ENCODE measurements at places on chromosomes 11 and 22.

GRCh38 chr11:98423933-98424332 is 596.8 kb upstream of the CNTN5 start:
- no peak for DNase-seq

DNA sequence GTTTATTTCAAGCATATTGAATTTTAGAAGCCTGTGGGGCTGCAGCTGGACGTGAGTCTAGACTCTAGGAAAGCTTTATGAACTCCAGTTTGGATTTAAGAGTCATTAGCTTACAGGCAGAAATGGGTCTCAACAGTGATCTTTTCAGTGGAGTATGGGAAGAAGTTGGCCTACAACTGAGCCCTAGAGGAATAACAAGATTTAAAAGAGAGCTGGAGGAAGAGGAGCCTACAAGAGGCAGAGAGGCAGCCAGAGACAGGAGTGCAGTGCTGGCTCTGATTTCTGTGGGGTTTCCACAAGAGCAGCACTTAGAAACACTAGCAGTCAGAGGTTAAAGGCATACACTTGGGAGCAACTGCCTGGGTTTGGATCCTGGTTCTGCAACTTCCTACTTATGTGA is 17.9 kb downstream of the APOL5 start:
- DNase-seq, result no peak

DNA sequence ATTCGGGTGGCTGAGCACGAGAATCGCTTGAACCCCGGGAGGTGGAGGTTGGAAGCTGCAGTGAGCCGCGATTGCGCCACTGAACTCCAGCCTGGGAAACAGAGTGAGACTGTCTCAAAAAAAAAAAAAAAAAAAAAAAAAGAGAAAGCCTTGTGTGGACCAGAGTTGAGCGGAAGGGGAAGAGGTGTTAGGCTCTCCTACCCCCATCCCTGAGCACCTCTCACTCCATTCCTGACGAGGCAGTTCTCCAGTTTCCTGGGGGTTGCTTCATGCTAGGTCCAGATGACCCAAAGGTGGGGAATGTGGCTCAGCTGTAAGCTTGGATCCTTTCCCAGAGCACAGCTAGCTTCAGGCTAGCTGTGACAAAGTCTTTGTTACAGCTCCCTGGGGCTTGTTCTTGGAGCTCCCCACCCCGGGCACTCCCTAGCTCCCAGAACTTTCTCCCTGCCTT is 8.8 kb upstream of the DNAL4 start:
- DNase-seq, result no peak

DNA sequence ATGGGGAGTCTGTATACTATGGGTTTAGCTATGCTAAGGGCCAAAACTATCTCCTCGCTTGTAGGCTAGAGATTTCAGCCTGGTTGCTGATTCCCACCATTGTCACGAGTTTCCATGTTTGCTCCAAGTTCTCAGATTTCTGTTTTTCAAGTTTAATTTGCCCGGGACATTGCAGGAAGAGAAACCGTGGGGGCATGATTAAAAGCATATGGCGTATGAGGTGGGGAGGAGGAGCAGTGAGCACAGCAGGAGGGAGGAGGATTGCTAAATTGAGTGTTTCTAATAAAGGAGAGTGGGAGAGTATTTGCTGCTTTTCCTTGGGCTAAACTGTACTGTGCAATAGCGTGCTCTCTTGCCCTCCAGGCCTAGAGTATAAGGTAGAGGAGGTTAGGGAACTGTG is 558.4 kb downstream of the METTL15 start:
- DNase-seq, result no peak

GRCh38 chr22:46115755-46116490 is 34.4 kb upstream of the PPARA start:
- no peak for DNase-seq

- no peak for DNase-seq
Observed at GRCh38 chr11:18011633-18012032, 1.2 kb downstream of the SERGEF start.

DNA sequence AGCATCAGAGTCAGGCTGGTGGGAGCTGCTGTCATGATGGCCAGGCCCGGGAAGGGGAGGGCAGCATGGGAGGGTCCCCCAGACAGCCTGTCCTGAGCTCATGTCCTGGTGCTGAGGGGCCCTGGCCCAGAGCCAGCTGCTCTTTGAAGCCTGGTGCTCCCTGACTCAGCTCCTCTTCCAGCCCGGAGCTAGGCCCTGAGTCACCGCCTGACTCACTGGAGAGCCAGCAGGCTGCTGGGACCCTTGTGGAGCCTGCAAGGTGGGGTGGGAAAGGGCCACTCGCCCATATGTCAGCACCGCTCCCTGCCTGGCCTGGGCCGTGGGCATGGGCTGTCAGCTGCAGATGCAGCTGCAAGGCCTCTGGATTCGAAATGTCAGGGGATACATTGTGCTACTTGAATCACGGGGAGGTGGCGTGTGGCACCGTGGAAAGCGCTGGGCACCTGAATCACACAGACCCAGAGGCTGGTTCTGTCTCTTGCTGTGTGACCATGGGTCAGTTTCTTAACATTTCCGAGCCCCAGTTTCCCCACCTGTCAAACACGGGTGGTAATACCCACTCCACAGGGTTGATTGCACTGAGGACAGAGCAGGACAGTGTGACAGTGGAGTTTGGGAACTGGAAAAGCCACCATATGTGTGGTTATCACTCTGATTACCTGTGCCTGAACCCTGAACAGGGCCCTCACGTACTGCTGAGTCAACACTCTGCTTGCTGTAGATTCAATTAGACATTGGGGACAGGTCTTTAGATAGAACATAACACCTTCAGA is 4.4 kb downstream of the CACNA1I start:
- no peak for DNase-seq

- no peak for DNase-seq
Observed at GRCh38 chr11:44578279-44578678, 12.8 kb downstream of the CD82 start.

DNA sequence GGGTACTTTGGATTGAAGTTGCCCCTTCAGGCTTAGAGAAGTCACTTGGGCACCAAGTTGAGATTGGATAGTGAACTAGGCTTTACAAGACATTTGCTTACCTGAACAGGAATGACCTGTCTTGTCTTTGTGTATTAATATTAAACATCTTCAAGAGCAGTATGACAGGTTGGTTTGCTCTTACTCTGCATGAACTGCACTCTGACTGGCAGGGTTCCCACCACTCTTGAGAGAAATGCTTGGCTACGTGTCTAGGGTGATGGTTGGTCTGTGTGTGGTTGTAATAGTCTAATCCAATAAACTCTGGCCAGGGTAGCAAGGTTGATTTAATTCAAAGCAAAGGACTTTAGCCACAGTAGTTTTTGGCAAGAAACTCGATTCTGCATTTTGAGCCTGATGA is 20.1 kb upstream of the SPTBN2 start:
- DNase-seq, result no peak

- DNase-seq, result no peak
Observed at GRCh38 chr22:18035751-18036150, 11.4 kb upstream of the MICAL3 start.

DNA sequence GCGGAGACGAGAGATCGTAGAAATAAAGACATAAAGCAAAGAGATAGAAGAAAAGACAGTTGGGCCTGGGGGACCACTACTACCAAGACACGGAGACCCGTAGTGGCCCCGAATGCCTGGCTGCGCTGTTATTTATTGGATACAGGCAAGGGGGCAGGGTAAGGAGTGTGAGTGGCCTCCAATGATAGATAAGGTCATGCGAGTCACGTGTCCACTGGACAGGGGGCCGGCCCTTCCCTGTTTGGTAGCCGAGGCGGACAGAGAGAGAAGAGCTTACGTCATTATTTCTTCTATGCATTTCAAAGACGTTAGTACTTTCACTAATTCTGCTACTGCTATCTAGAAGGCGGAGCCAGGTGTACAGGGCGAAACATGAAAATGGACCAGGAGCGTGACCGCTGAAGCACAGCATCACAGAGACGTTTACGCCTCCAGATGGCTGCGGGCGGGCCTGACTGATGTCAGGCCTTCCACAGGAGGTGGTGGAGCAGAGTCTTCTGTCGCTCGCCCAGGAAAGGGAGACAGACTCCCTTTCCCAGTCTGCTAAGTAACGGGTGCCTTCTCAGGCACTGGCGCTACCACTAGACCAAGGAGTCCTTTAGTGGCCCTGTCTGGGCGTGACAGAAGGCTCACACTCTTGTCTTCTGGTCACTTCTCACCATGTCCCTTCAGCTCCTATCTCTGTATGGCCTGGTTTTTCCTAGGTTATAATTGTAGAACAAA is 24.8 kb downstream of the PPP6R2 start:
- DNase-seq, result no peak

GRCh38 chr11:765025-765801 is 12.1 kb downstream of the GATD1 start:
- no peak for DNase-seq

DNA sequence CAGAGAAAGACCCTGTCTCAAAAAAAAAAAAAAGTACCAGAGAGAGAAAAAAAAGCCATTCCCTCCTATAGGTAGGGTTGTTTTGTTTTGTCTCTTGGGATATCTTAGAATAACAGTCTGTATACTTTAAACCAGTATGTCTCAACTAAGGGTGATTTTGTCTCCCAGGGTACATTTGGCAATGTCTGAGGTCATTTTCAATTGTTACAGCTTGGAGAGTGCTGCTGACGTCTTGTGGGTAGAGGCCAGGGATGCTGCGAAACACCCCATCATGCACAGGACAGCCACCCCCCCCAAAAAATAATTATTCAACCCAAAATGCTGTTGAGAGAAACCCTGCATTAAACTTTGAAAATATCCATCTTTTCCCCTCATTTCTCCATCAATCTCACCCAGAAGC is 56.1 kb upstream of the CRTAM start:
- no peak for DNase-seq

GRCh38 chr11:3122775-3123201 is 42.3 kb downstream of the OSBPL5 start:
- DNase-seq, result no peak

DNA sequence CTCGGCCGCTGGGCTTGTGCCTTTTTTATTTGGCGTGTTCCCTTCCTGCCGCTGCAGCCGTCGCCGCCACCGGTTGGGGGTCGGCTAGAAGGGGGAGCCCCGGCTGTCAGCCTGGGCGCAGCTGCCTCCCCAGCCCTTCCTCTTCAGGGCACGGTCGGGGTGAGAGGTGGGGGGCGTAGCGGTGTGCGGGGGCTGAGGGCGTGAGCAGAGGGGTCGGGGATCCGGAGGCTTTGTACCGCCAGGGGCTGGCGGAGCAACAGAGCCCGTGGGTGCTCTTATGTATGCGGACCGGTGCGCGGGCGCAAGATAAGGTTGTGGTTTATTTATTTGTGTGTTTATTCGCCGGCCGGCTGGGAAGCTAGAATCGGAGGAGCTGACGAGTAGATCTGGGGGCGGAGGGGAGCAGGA is 477 bp downstream of the ZBTB16 start:
- no peak for DNase-seq

DNA sequence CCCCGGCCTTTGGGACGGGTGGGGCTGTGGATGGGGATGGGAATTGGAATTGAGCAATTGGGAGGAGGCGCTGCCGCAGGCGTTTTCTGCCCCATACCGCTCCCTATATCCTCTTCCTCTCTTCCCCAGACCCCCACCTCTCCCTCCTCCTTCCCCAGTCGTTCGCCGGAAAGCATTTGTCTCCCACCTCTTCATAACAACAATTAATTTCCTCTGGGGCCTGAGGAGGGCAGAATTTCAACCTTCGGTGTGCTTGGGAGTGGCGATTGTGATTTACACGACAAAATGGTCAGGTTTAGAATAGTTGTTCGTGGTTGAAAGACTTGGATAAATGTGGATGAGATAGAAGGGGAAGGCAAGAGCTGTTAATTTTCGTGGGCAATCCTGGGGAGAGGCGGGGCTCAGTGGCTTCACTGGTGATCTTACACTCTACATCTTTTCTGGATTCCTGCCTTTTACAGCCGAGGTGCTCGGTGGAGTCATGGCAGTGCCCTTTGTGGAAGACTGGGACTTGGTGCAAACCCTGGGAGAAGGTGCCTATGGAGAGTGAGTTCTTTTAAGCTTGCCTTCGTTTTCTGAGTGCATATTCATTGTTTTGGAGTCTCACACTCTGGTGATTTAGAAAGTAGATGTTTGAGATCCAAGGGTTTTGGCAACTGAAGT is 1.5 kb downstream of the CHEK1 start:
- DNase-seq, result no peak

DNA sequence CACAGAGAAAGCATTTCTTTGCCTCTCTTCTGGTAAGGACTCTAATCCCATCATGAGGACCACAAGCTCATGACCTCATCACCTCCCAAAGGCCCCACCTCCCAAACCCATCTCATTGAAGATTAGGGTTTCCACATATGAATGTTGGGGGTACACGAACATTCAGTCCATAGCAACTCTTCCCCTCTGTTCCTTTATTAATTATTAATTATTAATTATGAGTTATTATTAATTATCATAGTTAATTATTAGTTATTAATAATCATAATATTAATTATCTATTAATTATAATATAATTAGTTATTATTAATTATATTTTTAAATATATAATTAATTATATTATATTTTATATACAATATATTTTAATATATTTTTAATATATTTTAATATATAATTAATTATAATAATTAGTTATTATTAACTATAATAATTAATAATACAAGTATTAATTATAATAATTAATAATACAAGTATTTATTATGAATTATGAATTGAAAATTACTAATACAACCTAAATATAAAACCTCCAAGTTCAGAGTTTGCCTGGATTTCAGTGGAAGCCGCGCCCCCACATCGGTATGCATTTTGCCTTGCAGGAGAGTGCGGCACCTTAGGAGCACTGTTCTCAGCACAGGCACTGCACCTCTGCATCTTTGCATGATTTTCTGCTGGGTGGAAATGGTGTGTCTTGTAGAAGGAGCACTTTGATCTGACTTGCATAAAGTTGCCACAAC is 128.0 kb upstream of the FGF3 start:
- no peak for DNase-seq

DNA sequence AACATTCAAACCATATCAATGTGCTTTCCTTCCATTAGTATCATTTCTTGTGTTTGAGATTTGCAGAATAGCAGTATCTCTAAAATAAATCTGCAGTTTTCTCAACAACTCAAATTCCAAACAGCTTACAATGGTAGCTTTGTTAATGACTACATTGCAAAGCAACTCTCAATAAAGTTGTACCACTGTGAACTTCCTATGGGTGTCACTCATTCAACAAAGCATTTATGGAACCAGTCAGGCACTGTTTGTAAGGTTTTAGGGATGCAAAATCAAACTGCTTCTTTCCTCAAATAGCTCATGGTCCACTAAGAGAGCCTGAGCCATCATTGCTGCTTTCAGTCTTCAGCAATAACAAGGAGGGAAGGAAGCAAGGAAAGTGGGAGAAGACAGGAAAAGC is 91.0 kb downstream of the CCDC83 start:
- DNase-seq, result no peak

- DNase-seq, result no peak
Observed at GRCh38 chr11:2076441-2076840, 62.7 kb downstream of the IGF2 start.

DNA sequence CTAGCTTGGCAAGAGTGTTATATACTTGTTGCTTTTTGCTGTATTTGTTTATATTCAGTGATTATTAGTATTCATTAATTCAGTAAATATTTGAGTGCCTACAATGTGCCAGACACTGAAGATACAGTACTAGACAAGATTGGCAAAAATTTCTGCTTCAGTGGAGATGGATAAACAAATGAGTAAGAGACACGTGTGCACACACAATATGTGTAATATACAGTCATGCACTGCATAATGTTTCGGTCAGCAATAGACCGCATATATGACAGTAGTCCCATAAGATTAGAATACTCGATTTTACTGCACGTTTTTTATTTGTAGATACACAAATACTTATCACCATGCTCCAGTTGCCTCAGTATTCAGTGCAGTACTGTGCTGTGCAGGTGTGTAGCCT is 104.9 kb upstream of the GAL start:
- no peak for DNase-seq

- DNase-seq, result no peak
Observed at GRCh38 chr11:13009921-13010748, 1.0 kb downstream of the RASSF10 start.

GRCh38 chr11:131910523-131911387 is 540.3 kb downstream of the NTM start:
- DNase-seq, result no peak

Measured in NCI-H1436 treated with DMSO at 0.1 percent for 48 hours (cell line).